ENCODE measurements at places on chromosomes 4 and X.

DNA sequence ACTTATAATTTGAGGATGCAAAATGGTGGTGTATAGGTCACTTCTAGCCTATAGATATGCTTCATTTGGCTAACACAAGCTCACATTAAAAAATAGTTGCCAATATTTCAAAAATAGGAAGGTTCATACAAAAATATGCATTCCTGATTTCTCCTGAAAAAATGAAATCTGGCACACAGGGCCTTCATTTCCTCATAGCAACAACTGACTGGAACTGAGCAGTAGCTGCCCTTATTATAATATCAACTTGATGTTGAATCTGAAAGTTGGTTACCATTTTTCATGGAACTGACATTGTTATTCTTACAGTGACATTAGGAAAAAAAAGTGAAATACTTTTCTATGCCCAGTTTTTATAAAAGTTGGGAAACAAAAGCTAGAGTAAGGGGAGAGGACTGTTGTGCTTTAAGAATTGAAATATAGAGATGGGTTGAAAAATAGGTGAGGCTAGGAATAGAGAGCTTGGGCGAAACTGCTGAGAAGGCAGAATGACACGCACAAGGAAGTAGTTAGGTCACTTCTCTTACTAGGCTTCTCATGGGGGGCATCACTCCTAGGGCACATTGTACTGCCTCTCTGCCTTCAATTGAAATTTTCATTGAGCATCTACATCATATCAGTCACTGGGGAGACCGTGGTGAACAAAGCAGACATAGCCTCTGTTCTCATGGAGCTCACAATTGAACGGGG, 43.1 kb upstream of the C1GALT1C1 start:
- DNase-seq = no peak

GRCh38 chrX:10582945-10583344, 37.4 kb downstream of the MID1 start:
- no peak for DNase-seq

GRCh38 chr4:80172203-80172602, 25.1 kb upstream of the PRDM8 start:
- no peak for DNase-seq

DNA sequence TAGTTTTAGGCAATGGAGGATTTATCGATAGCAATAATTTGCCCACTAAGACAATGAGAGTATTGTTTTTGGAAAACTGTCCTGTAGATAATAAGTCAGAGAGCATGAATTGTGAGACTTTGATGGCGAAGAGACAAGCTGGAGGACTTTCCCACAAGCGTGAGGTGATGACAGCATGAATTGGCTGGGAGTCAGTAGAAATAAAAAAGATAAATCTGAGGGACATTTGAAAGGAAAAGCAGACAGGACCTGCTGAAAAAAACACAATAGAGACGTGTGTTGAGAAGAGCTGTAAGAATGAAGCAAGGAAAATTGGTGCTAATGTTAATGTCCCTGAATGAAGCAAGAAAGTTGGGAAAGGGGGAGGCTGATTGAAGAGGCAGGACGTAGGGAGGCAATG, 233.5 kb downstream of the DCTD start:
- no peak for DNase-seq

GRCh38 chrX:11427453-11428071, 134.3 kb downstream of the AMELX start:
- DNase-seq = no peak

GRCh38 chr4:101037938-101038413, 309.4 kb downstream of the PPP3CA start:
- no peak for DNase-seq

GRCh38 chrX:49060914-49061313, 2.1 kb downstream of the CCDC120 start:
- DNase-seq = no peak

Data from stimulated activated CD4-positive, alpha-beta T cell treated with anti-CD3 and anti-CD28 coated beads, Interleukin-2, amount 100 ng/mL, for 24 hours (primary cell).